Tibial nerve (tissue), 4 donors: ENCODE measurements at places on chromosomes 2 and 18.

- no peak for DNase-seq
Measured at GRCh38 chr18:64131314-64131713, 17.6 kb downstream of the LINC00305 start.

DNA sequence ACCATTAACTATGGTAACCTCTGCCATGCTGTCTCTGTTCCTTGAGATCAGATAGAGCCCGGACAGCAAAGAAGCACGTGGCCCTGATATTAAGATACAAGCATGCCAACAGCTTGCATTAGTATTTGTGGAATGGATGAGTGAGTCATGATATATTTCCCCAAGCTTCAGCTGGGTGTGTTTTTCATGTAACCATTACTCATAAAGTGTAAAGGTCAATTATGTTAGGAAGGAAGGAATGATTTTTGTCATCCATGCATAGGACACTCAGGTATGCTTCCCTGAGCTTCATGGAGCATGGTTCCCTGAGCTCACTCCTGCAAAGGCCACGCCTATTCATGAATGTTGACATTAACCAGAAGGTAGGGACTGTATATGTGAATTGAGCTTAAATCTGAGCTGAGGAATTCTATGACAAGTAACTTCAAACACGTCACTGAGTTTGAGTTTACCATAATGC is 74.6 kb downstream of the ARL4C start:
- no peak for DNase-seq

DNA sequence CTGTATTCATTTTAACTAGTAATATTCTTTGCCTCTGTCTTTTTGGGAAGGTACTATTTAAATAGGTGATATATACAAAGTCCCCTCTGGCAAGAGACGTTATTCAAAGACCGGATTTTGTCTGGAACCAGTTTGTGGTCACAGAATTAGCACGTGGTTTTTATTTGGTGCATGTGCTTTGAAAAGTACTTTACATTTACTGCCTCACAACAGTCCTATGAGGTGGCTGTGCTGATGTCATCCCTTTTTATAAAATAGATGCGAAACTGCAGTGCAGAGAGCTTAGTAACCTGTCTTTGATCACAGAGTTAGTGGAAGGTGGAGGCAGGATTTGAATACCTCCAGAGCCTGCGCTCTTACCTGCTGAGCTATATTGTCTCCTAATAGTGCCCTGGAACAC is 4.0 kb downstream of the LPIN1 start:
- no peak for DNase-seq

DNA sequence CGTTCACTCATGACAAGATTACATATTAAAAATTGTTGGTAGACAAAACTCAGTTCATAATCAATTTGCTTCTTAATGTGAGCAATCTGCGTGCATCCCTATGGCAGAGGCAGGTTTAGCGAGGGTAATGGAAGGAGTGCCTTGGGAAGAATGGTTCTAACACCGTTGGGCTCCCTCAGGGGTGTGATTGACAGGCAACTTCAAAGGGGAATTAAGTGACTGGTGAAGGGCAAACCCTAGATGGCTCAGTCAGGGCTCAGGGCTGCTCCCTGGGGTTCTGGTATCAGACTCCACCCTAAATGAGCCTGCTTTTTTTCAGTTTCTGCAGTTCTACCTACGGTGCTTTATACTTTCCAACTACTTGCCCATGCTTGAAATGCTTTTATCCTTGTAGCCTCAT is 419.5 kb upstream of the CELF4 start:
- DNase-seq, result no peak

DNA sequence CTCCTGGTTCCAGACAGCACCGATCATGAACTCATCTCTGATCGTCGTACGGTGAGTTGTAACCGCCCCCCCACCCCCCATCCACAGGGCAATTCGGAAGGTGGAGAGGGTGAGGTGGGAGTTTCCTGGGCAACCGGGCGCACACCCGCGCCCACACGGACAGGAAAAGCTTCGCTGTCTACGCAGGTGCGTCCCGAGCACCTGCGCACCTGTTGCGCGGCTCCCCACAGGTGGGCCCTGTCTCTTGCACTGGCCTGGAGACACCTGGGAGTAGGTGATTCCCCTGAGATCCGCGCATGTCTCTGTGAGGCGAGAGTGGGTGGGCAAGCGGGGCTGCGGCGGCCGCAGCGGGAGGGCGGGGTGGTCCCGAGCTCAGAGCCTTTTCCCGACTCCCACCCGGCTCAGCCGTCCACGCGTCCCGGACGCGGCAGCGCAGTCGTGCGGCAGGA is 459 bp upstream of the ATP6V1C2 start:
- DNase-seq, result no peak

- DNase-seq, result no peak
Measured at GRCh38 chr2:162126527-162126926, 25.5 kb downstream of the GCG start.

DNA sequence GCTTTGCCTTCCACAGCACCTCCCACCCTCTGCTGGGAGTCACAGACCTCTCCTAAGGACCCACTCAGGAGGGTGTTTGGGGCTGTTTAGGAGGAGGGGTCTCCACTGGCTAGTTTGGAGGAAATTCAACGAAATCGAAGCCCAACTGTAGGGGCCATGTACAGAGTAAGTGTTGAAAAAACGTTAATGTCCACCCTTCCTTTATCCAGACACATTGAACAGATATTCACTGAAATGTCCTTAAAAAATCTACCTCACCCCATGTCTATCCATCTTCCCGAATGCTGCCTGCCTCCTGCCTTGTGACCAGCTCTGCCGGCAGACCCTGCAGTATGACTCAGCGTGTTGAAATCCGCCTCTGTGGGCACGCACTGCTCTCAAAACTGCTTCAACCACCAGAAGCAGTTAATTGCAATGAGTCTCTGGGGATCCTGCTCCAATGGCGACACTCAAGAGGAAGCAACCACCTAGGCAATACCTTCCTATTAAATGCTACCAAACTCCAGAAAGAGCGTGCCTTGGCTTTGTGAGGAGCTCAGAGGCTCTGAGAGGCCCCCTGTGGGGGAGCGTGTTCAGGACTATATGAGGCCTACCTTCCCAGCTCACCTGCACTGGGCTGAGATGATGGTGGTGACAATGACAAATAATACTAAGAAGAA is 61.4 kb upstream of the RTN4 start:
- DNase-seq, result peak; percentile 60

DNA sequence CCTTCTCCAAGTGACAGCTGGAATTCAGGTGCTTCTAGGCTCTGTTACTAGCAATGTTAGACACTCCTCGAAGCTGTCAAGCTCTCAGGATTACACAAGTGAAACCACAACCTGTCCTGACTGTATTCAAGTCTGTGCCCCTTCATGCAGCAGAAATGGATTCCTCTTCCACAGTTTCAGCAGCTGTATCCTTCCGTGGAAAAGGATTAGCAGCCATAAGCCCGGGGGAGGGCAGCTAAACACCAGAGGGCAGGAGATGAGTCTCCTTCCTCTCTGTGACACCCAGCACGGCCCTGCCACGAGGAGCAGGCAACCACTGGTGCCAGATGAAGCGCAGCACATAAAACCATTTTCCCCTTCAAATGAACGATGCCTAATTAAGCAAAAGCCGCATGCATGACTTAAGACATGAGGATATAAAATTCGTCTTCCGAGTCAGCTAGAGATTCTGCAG is 1.2 kb downstream of the ST3GAL5 start:
- DNase-seq, result peak; percentile 27

DNA sequence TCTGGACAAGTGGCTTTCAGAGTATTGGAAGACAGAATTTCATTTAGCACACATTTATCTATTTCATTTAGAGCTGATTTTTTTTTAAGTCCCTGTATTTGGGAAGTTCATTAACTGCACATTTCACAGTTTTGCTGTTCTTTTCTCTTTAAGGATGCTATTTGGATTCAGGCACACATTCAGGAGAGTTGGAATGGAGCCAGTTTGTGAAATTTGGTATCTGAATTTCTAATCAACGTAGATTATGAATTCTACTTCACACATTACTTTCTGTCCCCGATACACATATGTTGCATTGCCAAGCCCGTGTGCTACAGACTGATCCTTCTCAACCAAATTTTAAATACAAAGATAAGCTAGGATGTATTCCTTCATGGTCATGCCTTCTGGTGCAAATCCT is 503.9 kb downstream of the IRS1 start:
- DNase-seq, result no peak

- DNase-seq, result no peak
Measured at GRCh38 chr2:129957891-129958290, 21.6 kb upstream of the RAB6C start.

DNA sequence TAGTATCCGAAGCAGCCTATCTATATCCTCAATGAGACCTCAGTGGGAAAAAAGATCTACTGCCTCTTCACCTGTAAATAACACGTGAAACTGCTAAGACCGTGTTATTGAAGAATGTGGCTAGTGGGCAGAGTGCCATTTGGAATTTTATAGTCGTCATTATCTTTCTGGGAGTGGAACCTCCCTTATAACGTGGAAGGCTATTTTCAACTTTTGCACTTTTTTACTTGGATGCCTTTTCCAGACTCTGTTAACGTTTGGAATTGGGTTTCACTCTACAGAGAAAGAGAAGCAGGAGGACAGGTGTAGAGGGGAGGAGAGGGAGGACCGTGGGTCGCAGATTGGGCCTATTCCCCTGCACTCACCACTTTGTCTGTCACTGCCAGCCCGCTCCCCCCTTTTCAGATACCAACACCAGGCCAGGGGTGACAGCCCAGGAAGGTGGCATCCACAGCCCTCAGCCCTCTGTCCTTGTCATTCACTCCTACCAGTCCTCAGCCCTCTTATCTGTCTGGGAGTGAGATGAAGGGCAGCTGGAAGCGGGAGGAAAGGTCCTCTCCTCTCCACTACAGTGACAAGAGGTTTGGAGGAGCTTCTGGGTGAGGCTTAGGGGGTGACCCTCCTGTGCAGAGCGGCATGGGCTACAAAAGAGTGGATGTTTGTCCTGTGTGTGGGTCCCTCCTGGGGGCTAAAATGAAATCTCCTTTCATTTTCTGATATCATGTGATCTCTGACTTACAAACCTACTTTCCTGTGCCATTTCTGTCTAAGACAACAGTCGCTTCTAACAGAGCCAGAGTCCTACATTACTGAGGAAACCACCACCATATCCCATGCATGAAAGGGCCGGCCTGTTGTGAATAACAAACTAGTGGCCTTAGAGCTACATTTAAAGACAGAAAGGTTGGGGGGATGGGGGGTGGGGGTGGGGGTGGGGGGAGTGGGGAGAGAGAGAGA is 23.9 kb upstream of the CEP68 start:
- no peak for DNase-seq

DNA sequence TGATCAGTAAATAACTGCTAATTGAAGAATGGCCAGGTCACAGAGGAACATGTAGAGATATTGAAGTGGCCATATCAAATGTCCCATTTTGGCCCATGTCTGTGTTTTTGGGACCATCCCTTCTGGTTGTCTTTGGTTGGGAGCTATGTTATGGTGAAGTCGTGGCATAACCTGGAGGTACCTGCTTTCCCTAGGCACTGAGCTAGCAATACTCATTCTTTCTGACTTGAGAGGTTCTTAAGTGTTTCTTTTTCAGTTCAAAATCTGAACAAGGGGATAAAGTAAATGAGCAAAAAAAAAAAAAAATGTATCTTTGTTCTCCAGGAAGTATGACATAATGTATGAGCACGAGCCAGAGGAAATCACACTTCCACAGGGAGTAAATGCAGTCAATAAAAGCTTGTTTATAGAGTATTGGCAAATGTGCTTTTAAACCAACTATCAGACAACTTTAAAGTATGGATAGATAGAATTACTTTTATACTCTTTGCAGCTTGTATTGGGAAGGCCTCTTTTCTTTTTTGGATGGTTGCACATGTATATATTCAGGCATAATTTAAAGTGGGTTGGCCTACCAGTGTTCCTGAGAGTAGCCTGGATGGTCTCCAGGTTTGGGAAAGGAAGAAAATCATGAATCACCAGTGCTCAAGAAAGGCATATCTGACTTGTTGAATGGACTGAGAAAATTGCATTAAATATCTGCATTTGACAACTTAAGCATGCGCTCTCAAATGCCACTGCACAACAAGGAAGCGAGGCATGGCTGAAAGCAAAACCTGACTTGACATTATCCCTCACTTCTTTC is 125.0 kb downstream of the SPHKAP start:
- DNase-seq, result no peak

DNA sequence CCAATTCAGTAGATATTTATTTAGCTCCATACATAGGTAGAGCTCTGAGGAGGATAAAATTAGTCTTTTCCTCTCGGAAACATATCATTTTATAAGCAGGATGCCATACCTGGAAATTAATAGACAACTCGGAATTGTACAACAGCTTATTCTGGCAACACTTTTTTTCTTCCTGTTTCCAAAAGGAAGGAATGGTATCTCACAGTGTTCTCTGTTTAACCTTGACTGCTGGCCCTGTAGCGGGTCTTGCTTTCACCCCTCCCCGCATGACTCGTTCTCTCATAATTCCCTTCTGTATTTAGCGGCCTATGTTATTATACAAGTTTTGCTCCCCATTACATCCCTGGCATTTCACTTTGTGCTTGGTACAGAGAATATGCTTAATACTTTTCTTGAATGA is 2.5 kb upstream of the KYNU start:
- no peak for DNase-seq

DNA sequence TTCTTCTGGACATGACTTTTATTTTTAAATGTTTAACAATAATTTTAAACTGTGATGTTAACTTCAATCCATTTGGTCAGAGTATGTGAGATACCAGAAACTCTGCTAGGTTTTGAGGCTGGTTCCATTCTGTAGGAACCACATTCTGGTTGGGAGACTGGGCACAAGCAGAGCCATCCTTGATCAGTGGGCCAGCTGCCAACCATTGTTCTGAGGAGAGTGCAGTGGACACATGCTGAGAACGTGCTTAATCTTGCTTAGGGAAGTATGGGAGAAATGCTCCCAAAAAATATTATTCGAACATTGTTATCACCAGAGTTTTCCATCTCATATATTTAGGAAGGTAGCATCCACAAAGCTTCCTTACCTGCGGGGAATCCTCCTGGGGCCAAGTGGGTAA is 155.8 kb downstream of the RTN4 start:
- no peak for DNase-seq

GRCh38 chr18:8107426-8107825 is 501.8 kb upstream of the RAB12 start:
- DNase-seq, result no peak

GRCh38 chr2:37396890-37397565 is 52.6 kb downstream of the QPCT start:
- DNase-seq, result no peak

DNA sequence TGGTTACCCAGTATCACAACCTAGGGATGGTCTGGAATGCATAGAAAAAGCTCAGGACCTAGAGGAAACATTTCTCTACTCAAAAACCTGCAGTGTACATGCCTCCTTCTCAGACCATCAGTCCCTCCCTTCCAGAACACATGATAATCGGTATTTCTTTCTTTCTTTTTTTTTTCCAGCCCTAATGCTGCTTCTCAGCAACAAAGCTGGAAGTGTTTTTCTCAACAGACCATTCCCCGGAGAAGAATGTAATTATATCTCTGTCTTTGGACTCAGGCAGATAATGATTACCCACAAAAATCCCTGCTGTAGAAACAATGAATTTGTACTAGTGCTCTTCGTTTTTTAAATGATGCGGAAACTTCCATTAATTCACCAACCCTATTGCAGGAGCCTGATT is 44.1 kb upstream of the NDUFV2 start:
- DNase-seq, result no peak

GRCh38 chr2:222408684-222409083 is 15.7 kb upstream of the SGPP2 start:
- no peak for DNase-seq
